ENCODE measurements at places on chromosomes 7 and 10.
A peak's percentile ranks its signal among the peaks of the same experiment; 100 is the strongest.

GRCh38 chr10:129774082-129774735 is 189.9 kb downstream of the EBF3 start:
- no peak for DNase-seq

DNA sequence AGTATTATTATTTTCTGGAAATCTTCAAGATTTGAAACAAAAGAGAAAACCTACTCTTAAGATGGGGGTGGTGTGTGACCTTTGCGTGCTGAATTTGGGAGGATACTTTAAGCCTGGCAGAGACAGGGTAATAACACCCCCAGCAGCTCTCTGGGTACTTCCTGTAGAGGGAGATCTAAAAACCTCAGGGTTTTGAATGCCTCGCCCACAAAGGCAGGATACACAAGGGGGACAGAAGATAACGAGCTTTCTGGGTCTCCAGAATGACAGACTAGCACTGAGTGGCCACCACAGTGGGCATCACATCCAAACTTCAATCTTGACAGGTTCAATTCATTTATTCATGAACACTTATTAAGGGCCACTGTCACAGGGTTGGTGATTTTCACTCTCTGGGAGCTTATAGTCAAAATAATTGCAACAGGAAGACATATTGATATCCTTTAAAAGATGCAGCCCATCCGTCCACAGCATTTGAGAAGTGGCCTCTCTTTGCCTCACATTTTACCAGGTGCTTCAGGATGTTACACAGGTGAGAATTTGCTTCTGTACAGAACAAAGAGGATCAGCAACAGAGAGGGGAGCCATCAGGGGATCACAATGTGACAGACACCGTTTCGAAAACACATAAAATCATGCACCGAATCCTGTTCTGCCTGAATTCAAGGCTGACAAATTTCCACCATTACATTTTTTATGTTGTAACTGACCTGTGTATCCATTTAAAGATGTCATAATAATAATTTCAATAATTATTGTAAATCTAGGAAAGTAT is 14.3 kb downstream of the CPA1 start:
- no peak for DNase-seq

GRCh38 chr7:93622036-93623033 is 47.8 kb upstream of the CALCR start:
- peak; percentile 52 for DNase-seq

DNA sequence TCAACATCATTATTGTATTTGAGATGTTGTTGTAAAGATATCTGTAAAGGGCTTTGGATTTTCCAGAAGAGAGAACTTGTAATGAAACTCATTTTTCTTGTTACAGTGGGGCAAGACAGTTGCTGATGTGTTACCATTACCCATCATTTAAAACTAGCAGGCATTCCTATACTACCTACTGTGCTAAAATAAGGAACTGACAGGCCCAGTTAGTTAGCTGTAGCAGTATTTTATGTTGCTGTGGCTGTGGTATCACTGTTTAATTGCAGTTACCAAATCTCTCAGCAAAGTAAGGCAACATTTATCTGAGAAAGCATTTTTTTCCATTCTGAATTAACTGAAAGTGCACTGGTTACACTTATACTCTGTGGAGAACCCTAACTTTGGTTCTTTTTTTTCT is 9.9 kb downstream of the ST7 start:
- no peak for DNase-seq

- peak; percentile 63 for DNase-seq
Measured at GRCh38 chr10:97200616-97201015, 14.9 kb upstream of the SLIT1 start.

- no peak for DNase-seq
Measured at GRCh38 chr10:127874671-127875448, 17.9 kb downstream of the CLRN3 start.

DNA sequence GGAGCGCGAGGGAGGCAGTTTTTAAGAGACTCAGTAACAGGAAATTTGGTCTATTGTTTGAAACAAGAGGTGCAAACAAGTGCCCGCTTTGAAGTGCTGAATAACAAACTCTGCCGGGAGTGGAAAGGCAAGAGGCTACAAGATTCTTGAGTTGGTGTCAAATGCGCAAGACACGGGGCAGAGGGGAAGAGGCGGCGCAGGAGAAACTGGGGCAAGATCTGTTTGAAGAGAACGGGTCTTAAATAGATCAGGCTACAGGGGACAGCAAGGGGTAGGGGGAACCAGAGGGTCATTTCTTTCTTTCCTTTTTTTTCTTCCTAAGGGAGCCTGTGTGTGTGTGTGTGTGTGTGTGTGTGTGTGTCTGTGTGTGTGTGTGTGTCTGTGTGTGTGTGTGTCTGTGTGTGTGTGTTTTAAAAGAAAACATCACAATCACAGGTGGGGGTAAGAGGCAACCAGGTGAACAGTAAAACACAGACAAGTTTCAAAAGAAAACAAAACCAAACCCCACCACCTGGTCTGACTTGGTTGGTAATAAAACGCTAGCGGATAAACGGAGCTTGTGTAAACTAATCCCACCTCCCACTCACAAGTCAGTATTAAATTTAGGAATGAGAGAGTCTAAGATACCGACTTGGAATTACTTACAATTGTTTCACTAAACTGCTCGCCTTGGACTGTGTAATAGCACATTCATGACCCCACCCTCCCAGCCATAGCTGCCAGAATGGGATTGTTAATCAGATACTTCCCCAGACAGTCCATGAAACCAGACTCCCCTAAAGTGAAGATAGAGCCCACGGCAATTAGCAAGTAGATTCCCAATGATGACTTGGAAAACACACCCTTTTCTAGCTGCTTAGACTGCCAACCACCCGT is 13.1 kb upstream of the CUX1 start:
- no peak for DNase-seq

- DNase-seq = no peak
Measured at GRCh38 chr10:48577158-48577557, 27.7 kb downstream of the ARHGAP22 start.

All from RCC 7860 (cell line).